Activated CD4-positive, alpha-beta memory T cell treated with anti-CD3 and anti-CD28 coated beads, Interleukin-2, amount 10 ng/mL, durations not matched to agents 7 days and 5 days (primary cell): ENCODE measurements at places on chromosomes 6 and 20. TPM values are rescaled to one million over a fixed set of nuclear protein-coding genes. Genes with fewer than 3 reads are reported as not detected.
A peak's percentile ranks its signal among the peaks of the same experiment; 100 is the strongest.

HLA-DRB1 gene
- total RNA-seq: 155 TPM

- H3K36me3 ChIP-seq: no peaks in the 10 kb centered on the region
- DNase-seq: no peak
- no peak overlapping the region for H3K27ac ChIP-seq
- peaks cover 26% of the 10 kb centered on the region for H3K27me3 ChIP-seq
Observed at GRCh38 chr6:6495851-6496250, 92.7 kb upstream of the LY86 start.

GRCh38 chr6:18270216-18270615 is 5.9 kb upstream of the DEK start:
- H3K27me3 ChIP-seq: peaks cover 14% of the 10 kb centered on the region
- peaks cover 1% of the 10 kb centered on the region for H3K36me3 ChIP-seq
- DNase-seq: no peak
- peaks cover 4% of the 10 kb centered on the region for H3K4me1 ChIP-seq
- H3K27ac ChIP-seq: no peak overlapping the region
- no peak overlapping the region for H3K4me3 ChIP-seq

- H3K27ac ChIP-seq: no peak overlapping the region
- H3K36me3 ChIP-seq: no peaks in the 10 kb centered on the region
- H3K4me3 ChIP-seq: peak overlapping the region; percentile 68
- H3K4me1 ChIP-seq: peaks cover 44% of the 10 kb centered on the region
Observed at GRCh38 chr20:64042054-64042781, 6.2 kb downstream of the C20orf204 start.

GRCh38 chr20:53940907-53941545 is 129.4 kb downstream of the BCAS1 start:
- DNase-seq: no peak
- H3K4me3 ChIP-seq: no peak overlapping the region
- peaks cover 29% of the 10 kb centered on the region for H3K4me1 ChIP-seq
- H3K36me3 ChIP-seq: no peaks in the 10 kb centered on the region
- H3K27me3 ChIP-seq: no peaks in the 10 kb centered on the region
- H3K27ac ChIP-seq: no peak overlapping the region

DNA sequence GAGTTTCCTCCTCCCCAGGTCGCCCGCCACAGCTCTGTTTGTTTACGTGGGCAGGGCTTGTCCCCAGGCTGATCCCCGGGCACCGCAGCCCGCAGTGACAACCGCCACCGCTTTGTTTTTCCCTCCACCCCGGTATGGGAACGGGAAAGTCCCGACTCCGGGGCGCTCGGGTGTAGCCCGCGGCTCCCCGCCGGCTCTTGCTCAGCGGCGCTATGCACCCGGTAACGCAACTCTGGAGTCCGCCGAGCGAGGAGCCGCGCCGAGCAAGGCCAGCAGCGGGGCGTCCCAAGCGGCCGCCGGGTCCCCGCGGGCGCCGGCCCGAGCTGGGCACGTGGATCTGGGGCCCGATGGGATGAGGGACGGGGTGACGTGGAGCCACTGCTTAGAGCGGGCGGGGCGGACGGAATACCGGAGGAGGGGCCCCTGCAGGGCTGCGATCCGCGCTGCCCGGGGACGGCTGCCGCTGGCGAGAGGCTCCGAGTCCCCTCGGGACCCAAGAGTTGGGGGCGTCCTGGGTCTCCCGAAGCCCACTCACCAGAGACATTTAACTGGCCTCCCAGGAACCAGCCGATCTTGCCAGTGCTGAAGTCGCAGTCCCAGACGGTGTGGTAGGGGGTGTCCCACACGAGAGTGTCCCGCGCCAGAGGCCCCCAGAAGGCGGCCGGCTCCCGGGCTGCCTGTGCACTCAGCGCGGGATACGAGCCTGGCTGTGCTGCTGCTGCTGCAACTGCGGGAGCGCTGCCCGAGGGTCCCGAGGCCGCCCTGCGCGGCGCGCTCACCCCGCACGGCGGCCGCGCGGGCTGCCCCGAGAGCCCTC is 497 bp downstream of the ACSS1 start:
- peak; percentile 82 for DNase-seq
- H3K4me3 ChIP-seq: peak overlapping the region; percentile 82
- peaks cover 44% of the 10 kb centered on the region for H3K4me1 ChIP-seq

GRCh38 chr6:134467620-134468019 is 149.7 kb upstream of the SGK1 start:
- H3K4me1 ChIP-seq: peaks cover 10% of the 10 kb centered on the region
- H3K4me3 ChIP-seq: no peak overlapping the region
- no peaks in the 10 kb centered on the region for H3K36me3 ChIP-seq
- no peaks in the 10 kb centered on the region for H3K27me3 ChIP-seq

- H3K36me3 ChIP-seq: no peaks in the 10 kb centered on the region
- no peak overlapping the region for H3K27ac ChIP-seq
- H3K4me3 ChIP-seq: no peak overlapping the region
- peaks cover 6% of the 10 kb centered on the region for H3K4me1 ChIP-seq
- DNase-seq: no peak
Observed at GRCh38 chr6:16776394-16777017, 15.2 kb upstream of the ATXN1 start.

- peaks cover 36% of the 10 kb centered on the region for H3K27me3 ChIP-seq
- H3K4me3 ChIP-seq: no peak overlapping the region
- H3K27ac ChIP-seq: no peak overlapping the region
- H3K36me3 ChIP-seq: peaks cover 3% of the 10 kb centered on the region
- DNase-seq: no peak
Observed at GRCh38 chr20:4022386-4023286, 7.3 kb upstream of the RNF24 start.

DNA sequence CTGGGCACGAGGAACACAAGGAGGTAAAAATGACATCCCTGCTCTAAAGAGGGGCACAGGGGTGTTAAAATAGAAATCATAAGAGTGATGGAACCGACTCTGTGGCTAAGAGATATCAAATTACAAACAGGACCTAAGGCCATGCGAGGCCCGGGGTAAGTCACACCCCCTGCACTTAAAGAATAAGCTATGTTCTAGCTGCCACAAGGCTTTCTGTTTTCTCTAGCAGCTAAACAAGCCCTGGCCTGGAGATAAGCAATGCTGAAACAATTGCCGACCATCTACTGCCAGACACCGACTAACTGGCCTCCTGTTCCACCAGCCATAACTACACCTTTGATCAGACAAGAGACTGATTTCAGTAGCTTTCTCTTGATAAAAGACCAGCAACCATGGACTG is 32.4 kb downstream of the MDGA1 start:
- no peak for DNase-seq
- no peaks in the 10 kb centered on the region for H3K27me3 ChIP-seq
- H3K27ac ChIP-seq: no peak overlapping the region
- H3K4me3 ChIP-seq: no peak overlapping the region
- no peaks in the 10 kb centered on the region for H3K4me1 ChIP-seq

GRCh38 chr6:81633391-81633790 is 119.1 kb downstream of the TENT5A start:
- no peak overlapping the region for H3K4me3 ChIP-seq
- no peaks in the 10 kb centered on the region for H3K36me3 ChIP-seq
- H3K27ac ChIP-seq: no peak overlapping the region
- no peaks in the 10 kb centered on the region for H3K4me1 ChIP-seq

C6orf58 gene
- not detected for total RNA-seq

- H3K4me1 ChIP-seq: no peaks in the 10 kb centered on the region
- no peak overlapping the region for H3K4me3 ChIP-seq
- DNase-seq: no peak
Observed at GRCh38 chr6:11055127-11055627, 11.1 kb upstream of the ELOVL2 start.

ACTL10 gene
- 4.5 TPM for total RNA-seq

GRCh38 chr6:121383478-121383877 is 49.2 kb upstream of the TBC1D32 start:
- H3K27me3 ChIP-seq: no peaks in the 10 kb centered on the region
- no peak overlapping the region for H3K27ac ChIP-seq
- no peaks in the 10 kb centered on the region for H3K36me3 ChIP-seq

PLEKHG1 gene
- 2.3 TPM for total RNA-seq

DNA sequence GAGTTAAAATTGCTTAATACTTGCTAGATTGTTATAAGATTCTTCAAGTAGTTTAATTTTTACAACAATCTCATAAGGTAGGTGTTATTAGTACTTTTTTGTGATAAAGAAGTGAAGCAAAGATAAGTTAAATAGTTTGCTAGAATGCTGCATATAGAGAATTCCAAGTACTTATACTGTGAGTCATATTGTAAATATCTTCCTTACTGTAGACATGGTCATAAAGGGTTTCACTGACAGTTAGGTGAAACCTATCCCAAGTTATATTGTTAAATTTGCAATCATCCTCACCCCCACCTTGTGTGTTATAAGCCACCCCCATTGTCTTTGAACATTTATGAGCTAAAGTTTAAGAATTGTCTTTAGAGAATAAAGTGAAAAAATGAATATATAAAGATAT is 142.0 kb downstream of the FAM83B start:
- no peaks in the 10 kb centered on the region for H3K27me3 ChIP-seq
- H3K36me3 ChIP-seq: no peaks in the 10 kb centered on the region
- no peak overlapping the region for H3K4me3 ChIP-seq

OOEP gene
- 0.33 TPM for total RNA-seq

MUC21 gene
- total RNA-seq: not detected

HIVEP1 gene
- total RNA-seq: 21.7 TPM

DNA sequence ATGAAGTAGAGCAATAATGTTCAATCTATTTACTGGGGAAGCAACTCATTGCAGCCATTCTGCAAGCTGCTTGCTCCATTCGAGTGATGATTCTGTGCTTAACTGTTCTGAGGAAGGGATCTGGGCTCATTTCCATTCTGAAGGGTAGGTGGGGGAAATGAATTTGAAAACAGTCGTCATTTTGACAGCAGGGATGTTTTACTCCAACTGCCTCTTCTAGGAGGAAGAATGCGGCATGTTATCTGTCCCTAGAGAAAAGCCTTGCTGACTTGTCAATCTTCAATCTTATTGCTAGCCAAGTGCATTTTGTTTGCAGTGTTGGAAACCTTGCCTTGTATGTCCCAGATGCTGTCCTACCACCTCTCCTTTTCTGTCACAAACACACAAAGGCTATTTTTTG is 105.9 kb downstream of the PRDM13 start:
- H3K27ac ChIP-seq: no peak overlapping the region
- H3K27me3 ChIP-seq: peaks cover 4% of the 10 kb centered on the region
- H3K4me1 ChIP-seq: no peaks in the 10 kb centered on the region
- no peaks in the 10 kb centered on the region for H3K36me3 ChIP-seq
- DNase-seq: no peak

TBPL1 gene
- total RNA-seq: 35.5 TPM

- no peak for DNase-seq
- no peak overlapping the region for H3K27ac ChIP-seq
- H3K36me3 ChIP-seq: peaks cover 40% of the 10 kb centered on the region
- H3K4me3 ChIP-seq: no peak overlapping the region
Observed at GRCh38 chr20:49889001-49889934, 26.1 kb downstream of the SPATA2 start.

- no peak overlapping the region for H3K4me3 ChIP-seq
- H3K4me1 ChIP-seq: peaks cover 4% of the 10 kb centered on the region
- DNase-seq: no peak
- H3K27me3 ChIP-seq: no peaks in the 10 kb centered on the region
Observed at GRCh38 chr6:152463164-152463563, 174.0 kb downstream of the SYNE1 start.

GRCh38 chr6:22653980-22654610 is 84.7 kb downstream of the HDGFL1 start:
- no peak for DNase-seq
- H3K36me3 ChIP-seq: no peaks in the 10 kb centered on the region
- H3K4me3 ChIP-seq: no peak overlapping the region
- H3K4me1 ChIP-seq: no peaks in the 10 kb centered on the region
- no peaks in the 10 kb centered on the region for H3K27me3 ChIP-seq

GRCh38 chr20:3248167-3248992 is 9.4 kb upstream of the SLC4A11 start:
- H3K36me3 ChIP-seq: no peaks in the 10 kb centered on the region
- peaks cover 8% of the 10 kb centered on the region for H3K4me1 ChIP-seq
- H3K27me3 ChIP-seq: peaks cover 27% of the 10 kb centered on the region
- no peak overlapping the region for H3K27ac ChIP-seq
- H3K4me3 ChIP-seq: peak overlapping the region; percentile 30

- H3K4me1 ChIP-seq: no peaks in the 10 kb centered on the region
- H3K4me3 ChIP-seq: no peak overlapping the region
- no peak for DNase-seq
- H3K27me3 ChIP-seq: peaks cover 3% of the 10 kb centered on the region
Observed at GRCh38 chr20:36392989-36393388, 86.8 kb downstream of the DLGAP4 start.

DNA sequence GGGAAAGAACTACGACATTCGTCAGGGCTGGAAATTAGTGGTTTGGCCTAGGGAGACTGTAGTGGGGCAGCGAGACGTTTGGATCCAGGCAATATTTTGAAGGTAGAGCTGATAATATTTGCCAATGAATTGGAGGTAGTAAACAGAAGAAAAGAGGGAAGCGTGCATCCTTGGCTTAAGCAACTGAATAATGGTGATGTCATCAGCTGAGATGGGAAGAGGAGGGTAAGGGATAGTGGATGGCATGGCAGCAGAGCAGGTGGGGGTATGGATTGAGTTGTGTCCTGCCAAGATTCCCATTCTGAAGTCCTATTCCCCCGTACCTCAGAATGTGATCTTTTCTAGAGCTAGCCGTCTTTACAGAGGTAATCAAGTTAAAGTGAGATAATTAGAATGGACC is 119.2 kb downstream of the PDE7B start:
- H3K4me1 ChIP-seq: no peaks in the 10 kb centered on the region
- H3K36me3 ChIP-seq: no peaks in the 10 kb centered on the region
- no peak for DNase-seq
- H3K27ac ChIP-seq: no peak overlapping the region
- H3K4me3 ChIP-seq: no peak overlapping the region

DNA sequence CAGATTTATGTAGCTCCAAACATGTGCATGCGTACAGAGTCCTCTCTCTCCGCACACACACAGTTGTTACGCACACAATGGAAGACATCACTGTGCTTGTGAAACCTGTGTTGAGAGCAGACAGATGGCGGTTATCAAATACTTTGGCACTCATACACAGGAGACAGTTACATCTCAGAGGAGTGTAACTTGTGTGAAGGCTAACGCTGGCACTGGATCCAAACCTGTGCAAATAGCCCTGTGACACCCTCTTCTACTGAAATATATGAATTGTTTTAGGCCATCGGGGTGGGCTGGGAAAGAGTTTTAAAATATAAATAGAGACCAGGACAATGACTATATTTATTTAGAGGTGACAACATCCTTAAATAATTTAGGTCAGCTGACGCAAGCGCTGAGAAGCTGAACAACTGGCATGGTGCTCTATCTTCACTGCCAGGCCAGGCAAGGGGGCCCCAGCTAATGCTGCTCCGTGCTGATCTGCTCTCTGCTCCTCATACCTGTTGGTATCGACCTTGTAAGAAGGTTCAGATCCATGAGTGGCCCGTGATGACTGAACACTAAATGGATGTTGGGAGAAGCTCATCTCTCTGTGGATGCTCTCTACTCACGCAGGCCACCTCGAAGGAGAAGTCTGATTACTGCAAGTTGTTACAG is 69.4 kb downstream of the FOXC1 start:
- H3K27ac ChIP-seq: no peak overlapping the region
- no peak for DNase-seq
- H3K36me3 ChIP-seq: no peaks in the 10 kb centered on the region
- no peak overlapping the region for H3K4me3 ChIP-seq

GRCh38 chr6:41901882-41902519 is 6.8 kb upstream of the USP49 start:
- H3K4me3 ChIP-seq: no peak overlapping the region
- peak; percentile 72 for DNase-seq
- no peak overlapping the region for H3K27ac ChIP-seq
- peaks cover 16% of the 10 kb centered on the region for H3K36me3 ChIP-seq
